CD4-positive, CD25-positive, alpha-beta regulatory T cell (primary cell): ENCODE measurements at places on chromosomes 5 and 9. TPM values are rescaled to one million over a fixed set of nuclear protein-coding genes. Genes with fewer than 3 reads are reported as not detected.
A peak's percentile ranks its signal among the peaks of the same experiment; 100 is the strongest.

DNA sequence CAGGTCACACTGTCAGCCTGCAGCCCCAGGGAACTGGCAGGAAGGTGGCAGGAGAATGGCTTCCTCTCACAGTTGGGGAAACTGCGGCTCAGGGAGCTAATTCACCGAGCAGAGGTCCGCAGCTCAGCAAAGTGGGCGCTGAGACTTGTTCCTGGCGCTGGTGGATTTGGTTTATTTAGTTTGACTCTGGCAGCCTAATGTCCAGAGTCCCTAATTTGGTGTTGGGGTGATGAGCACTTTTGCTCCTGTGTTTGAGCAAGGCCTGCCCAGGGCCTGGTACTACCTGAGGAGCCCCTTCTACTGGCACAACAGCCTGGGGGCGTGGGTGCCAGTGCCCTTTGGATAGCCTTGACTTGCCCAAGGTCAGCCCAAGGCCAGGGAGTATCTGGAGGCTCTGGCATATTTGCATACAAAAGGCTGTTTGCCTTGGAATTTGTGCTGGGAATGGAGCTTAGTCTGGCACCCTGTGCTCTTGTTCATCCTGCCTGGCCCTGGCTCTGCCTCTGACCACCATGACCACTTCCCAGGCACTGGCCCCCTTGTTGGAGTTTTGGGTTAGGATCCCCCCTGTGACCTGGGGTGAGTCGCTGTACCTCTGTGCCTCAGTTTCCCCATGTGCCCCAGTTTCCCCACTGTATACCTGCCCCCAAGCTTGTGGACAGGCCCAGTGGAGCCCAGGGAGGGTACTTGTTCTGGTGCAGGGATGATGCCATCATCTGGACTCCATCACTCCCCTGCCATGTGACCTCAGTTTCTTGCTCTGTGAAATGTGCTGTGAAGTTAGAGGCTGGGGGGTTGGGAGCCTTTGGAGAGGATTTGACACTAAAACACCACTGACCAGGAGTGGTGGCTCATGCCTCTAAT, 1.4 kb downstream of the SUSD3 start:
- no peaks in the 10 kb centered on the region for H3K36me3 ChIP-seq
- H3K27ac ChIP-seq: peak overlapping the region; percentile 89
- DNase-seq: no peak
- no peaks in the 10 kb centered on the region for H3K27me3 ChIP-seq
- H3K4me1 ChIP-seq: peaks cover 74% of the 10 kb centered on the region

- no peak for DNase-seq
- H3K4me3 ChIP-seq: no peak overlapping the region
- H3K27ac ChIP-seq: no peak overlapping the region
- no peaks in the 10 kb centered on the region for H3K4me1 ChIP-seq
These were observed 150.6 kb downstream of the DROSHA start for GRCh38 chr5:31381299-31381698.

DNA sequence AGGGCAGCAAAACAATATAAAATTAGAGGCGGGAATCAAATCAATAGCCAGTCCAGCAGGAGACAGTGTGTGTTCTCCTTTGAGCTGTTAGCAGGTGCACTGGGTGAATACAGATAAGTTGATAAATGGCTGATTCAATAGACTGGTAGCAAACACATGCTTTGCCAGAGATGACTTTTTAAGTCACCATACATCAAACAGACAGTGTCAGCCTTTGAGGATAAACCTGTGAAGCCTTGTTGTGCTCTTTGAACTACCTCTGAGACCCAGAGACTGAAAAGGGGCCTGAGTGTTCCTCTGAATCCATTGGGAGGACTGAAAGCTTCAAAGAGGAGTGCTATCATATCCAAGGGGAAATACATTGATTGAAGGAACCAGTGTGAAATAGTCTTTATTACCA, 301.9 kb downstream of the RASEF start:
- no peaks in the 10 kb centered on the region for H3K36me3 ChIP-seq
- H3K27me3 ChIP-seq: no peaks in the 10 kb centered on the region
- H3K27ac ChIP-seq: no peak overlapping the region
- no peaks in the 10 kb centered on the region for H3K4me1 ChIP-seq

DNA sequence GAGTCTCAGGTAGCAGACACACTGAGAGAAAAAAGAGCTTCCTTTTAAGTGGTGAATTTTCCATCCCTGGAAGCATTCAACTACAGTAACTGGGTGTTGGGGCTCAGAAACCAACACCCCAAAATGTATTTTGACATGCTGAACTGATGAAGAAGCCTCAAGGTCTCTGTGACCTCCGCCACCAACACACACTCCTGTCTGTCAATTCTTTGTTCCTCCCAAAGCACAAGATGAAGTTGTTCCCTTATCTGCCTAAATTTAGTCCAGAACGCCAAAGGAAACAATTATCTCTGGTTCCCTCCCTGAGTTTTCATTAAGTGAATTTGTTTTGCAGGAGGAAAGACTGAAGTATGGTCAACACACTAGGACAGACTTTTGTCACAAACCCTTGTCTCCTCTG, 1.4 kb upstream of the CDKN2AIPNL start:
- DNase-seq: no peak
- no peak overlapping the region for H3K4me3 ChIP-seq
- H3K27me3 ChIP-seq: no peaks in the 10 kb centered on the region
- peaks cover 5% of the 10 kb centered on the region for H3K36me3 ChIP-seq
- peaks cover 22% of the 10 kb centered on the region for H3K4me1 ChIP-seq
- no peak overlapping the region for H3K27ac ChIP-seq

- H3K27me3 ChIP-seq: no peaks in the 10 kb centered on the region
- H3K4me1 ChIP-seq: peaks cover 13% of the 10 kb centered on the region
- H3K36me3 ChIP-seq: no peaks in the 10 kb centered on the region
- DNase-seq: no peak
- H3K4me3 ChIP-seq: no peak overlapping the region
These were observed 8.3 kb downstream of the AHRR start for GRCh38 chr5:329768-330167.

The NPR3 gene
- 2.4 TPM for total RNA-seq
